ENCODE measurements at places on chromosomes 7 and 10.

- no peak for DNase-seq
Measured at GRCh38 chr10:20995123-20995987, 98.2 kb upstream of the NEBL start.

DNA sequence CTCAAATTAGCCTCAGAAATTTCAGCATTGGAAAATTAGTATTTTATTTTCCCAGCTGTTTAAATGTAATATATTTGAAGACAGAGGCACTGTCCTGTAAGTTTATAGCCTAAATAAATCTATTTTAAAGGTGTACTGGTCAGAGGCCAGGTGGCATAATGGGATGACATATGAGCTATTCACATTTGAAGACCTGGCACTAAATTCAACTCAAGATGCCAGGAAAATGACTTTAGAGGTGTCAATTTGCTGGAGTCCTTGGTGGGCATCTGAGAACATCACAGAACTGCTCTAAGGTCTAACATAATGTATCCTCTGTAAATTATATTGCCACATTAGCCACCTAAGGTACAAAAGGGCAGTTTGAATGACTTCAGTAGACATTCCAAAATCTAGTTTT lies 348.9 kb upstream of the BMPER start:
- no peak for DNase-seq

GRCh38 chr7:92052684-92053083 lies 81.6 kb downstream of the CYP51A1 start:
- no peak for DNase-seq

DNA sequence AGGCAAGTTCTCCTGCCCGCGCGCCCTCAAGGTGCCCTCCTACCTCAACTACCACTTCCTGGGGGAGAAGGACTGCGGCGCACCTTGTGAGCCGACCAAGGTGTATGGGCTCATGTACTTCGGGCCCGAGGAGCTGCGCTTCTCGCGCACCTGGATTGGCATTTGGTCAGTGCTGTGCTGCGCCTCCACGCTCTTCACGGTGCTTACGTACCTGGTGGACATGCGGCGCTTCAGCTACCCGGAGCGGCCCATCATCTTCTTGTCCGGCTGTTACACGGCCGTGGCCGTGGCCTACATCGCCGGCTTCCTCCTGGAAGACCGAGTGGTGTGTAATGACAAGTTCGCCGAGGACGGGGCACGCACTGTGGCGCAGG lies 1.4 kb downstream of the FZD1 start:
- DNase-seq = no peak

DNA sequence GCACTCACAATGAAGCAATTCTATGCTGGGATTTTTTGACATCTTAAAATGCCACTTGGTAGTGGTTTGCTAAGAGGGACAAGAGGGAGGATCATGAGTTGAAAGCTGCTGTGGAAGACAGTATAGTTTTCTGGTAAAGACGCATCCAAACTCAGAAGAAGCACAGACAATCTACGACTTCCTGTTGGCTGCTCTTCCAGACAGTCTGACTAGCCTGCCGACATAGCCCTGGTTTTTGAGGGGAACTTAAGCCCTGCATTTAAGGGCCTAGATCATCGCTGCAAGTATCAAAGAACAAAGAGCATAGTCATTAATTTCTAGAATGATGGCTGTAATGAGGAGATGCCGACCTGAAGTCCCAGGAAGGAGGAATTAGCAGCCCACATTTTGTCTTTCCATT lies 99.9 kb upstream of the IKZF1 start:
- DNase-seq = peak; percentile 40

DNA sequence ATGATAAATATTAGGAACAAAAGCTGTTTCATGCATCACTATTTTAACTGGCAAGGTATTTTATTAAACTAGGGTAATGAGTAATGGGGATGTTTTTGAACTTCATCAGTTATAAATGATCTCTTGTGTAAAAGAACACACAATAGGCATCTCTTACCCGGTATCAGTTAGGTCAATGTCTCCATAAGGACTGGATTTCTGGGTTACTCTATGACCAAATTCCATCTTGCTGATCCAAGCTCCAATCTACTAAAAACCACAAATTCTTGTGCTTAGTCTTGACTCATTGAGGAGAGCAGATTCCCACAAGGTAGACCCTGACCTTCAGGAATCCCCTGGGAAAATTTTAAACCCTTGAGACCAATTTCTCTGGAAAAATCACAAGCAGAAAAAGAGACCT lies 1167.7 kb downstream of the XPNPEP1 start:
- no peak for DNase-seq

GRCh38 chr10:132735341-132735775 lies 50.6 kb downstream of the NKX6-2 start:
- no peak for DNase-seq

GRCh38 chr7:70693321-70693685 lies 438.6 kb upstream of the GALNT17 start:
- no peak for DNase-seq

DNA sequence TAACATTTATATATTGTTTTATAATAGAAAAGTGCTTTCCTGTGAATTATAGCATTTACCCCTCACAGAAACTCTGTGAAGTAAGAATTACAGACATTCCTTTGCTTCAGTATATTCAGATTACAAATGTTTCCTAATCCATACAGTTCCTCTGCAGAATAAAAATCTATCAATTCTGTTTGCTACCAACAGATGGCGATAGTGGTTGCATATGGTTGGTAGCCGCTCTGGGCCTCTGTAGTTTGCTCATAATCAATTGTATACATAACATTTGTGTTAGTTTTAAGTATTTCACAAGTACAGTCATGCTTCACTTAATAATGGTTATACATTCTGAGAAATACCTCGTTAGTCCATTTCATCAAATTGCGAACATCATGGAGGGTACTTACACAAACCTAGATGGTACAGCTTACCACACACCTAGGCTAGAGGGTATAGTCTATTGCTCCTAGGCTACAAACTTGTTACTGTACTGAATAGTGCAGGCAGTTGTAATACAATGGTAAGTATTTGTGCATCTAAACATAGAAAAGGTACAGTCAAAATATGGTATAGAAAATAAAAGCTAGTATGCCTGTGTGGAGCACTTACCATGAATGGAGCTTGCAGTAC lies 94.4 kb upstream of the STEAP4 start:
- peak; percentile 3 for DNase-seq

DNA sequence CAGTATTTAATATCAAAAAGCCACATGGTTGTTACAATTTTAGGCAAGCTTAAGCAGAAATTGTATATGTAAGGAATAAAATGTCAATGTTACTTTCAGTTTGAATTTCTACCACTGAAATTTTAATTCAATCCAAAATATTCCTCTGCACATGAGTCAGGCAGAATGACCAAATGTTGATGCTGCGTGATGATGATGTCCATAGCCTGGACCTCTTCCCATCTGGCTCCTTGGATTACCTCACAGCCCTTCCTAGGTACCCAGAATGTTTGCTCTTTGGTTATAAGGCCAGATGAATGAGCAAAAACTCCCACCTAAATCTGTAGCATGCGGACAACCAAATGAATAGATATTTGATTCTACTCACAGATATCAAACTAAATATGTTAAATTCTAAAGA lies 258.3 kb upstream of the IMMP2L start:
- no peak for DNase-seq

- DNase-seq = peak; percentile 44
Measured at GRCh38 chr7:2037808-2038522, 194.8 kb downstream of the MAD1L1 start.

- no peak for DNase-seq
Measured at GRCh38 chr7:108908456-108908855, 338.8 kb downstream of the DNAJB9 start.

DNA sequence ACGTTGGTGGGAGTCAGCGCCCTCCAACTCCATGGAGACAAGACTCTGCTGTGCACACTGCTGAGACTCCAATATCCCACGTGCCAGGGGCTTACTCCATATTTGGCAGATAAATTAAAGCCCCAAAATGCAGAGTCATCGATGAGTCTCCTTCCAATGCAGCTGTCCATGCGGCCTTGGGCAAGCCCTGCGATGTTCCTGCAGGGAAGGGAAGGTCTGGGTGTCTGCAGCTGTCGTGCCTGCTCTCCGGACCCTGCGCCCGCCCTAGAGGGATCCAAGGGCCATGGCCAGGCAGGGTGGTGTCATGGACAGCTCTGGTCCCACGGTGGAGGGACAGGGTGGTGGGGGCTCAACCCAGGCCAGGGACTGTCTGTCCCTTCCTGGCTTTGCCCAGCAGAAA lies 185.2 kb downstream of the PTPRN2 start:
- no peak for DNase-seq

DNA sequence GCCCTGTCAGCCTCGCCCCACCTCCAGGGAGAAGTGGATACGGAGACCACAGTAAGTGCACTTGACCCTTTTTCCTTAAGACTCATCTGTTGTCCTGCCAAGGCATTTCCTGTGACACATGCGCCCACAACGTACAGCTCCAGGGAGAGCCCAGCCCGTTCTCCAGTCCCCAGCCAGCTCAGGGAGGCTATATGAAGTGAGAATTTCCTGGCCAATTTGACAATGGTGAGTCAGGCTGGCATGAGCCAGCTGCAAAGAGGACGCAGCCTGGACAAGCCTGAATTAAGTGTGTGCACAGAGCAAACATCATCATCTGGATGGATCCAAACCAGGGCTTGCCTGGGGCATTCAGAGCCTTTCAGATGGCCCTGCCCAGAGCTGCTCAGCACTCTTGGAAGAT lies 244.8 kb downstream of the KCNMA1 start:
- DNase-seq = no peak

DNA sequence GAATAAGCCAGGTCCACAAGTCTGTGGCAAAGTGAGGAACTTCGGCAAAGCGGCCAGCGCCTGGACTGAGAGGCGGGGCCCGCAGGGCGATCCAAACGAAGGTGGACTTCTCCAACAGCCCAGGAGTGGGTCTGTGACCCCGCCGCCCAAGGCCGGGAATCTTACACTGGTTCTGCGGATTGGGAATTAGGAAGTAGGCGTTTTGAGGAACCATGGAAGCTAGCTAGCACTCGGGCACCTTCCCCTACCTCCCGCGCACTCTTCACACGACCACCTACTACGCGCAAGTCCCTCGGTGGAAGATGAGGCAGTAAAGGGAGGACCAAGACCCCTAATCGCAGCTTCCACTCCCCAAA lies 570 bp upstream of the ARF5 start:
- no peak for DNase-seq

DNA sequence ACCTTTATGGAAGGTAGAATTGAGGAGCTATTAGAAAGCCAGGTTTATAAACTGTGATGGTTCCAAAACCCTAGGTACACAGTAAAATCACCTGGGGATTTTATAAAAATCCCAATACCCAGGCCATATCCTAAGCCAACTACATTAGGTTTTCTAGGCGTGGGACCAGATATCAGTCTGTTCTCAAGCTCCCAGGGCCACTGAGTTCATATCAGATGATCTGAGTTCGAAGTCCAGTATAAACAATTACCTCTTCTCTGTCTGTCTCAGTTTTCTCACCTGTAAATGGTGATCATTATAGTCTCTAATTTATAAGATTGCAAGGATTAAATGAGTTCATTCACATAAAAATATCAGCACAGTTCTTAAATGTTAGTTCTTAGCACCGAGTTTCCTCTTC lies 60.6 kb downstream of the CAV1 start:
- DNase-seq = no peak

- no peak for DNase-seq
Measured at GRCh38 chr7:53596230-53596629, 560.8 kb downstream of the POM121L12 start.

- peak; percentile 66 for DNase-seq
Measured at GRCh38 chr10:110746254-110746826, 102.2 kb downstream of the RBM20 start.

GRCh38 chr7:135919071-135919841 lies 57.9 kb downstream of the MTPN start:
- no peak for DNase-seq

GRCh38 chr10:53403688-53404087 lies 631.1 kb upstream of the MBL2 start:
- DNase-seq = no peak

DNA sequence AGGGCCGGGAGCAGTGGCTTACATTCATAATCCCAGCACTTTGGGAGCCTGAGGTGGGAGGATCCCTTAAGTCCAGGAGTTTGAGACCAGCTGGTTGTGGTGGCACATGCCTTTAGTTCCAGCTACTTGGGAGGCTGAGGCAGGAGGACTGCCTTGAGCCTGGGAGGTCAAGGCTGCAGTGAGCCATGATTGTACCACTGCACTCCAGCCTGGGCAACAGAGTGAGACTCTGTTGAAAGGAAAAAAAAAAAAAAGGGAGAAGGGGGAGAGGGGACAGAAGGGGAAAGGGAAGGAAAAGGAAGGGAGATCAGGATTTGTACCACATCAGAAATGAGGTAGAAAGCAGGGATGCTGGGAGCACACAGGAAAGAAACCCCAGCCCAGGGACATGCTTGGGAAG lies 38.7 kb upstream of the SVOPL start:
- no peak for DNase-seq

- no peak for DNase-seq
Measured at GRCh38 chr7:98855610-98856422, 14.0 kb downstream of the TMEM130 start.

GRCh38 chr10:132144086-132144485 lies 42.7 kb upstream of the DPYSL4 start:
- DNase-seq = no peak

- DNase-seq = no peak
Measured at GRCh38 chr10:19817231-19817933, 1.1 kb downstream of the PLXDC2 start.

DNA sequence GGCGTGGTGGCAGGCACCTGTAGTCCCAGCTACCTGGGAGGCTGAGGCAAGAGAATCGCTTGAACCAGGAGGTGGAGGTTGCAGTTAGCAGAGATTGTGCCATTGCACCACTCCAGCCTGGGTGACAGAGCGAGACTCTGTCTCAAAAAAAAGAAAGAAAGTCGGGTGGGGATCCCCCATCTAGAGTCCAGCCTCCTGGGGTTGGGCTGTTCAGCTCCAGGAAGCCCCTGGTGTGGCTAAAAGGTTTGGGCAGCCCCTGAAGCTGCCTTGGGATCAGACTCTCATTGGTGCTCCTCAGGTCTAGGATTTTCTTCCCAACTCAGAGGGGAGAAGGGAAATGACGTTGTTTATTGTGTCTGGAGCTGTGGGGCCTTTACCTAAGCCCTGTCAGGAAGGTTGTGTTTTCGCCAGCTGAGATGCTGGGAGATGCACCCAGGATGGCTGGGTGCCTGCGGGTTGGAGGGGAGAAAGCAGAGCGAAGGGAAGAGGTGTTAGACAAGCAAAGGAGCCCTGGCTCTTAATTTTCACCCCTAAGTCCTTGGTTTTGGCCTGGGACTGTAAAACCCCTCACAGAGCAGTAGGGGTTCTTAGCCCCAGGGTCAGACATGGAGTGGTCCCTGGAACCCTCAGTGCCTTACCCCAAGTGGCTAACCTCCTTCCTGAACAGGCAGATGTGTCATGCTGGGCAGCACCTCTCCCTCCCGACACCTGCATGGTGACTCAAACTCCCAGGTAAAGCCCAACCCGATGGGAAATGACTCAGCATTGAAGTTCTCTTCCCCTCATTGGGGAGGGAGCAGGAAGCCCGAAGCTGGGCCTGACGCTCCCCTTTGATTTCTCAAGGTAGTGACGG lies 21.1 kb downstream of the PLAU start:
- DNase-seq = peak; percentile 58

GRCh38 chr7:22447762-22448161 lies 52.2 kb downstream of the STEAP1B start:
- no peak for DNase-seq

GRCh38 chr7:143171697-143172096 lies 11.5 kb upstream of the TAS2R39 start:
- DNase-seq = no peak

All from CD4-positive, alpha-beta T cell treated with Interleukin-17A for 1 hour (primary cell).